ENCODE measurements at places on chromosomes 5 and 9.

GRCh38 chr5:177611446-177612214, 11.7 kb downstream of the B4GALT7 start:
- DNase-seq = no peak

GRCh38 chr5:64632251-64632650, 58.1 kb upstream of the SHISAL2B start:
- DNase-seq = no peak

DNA sequence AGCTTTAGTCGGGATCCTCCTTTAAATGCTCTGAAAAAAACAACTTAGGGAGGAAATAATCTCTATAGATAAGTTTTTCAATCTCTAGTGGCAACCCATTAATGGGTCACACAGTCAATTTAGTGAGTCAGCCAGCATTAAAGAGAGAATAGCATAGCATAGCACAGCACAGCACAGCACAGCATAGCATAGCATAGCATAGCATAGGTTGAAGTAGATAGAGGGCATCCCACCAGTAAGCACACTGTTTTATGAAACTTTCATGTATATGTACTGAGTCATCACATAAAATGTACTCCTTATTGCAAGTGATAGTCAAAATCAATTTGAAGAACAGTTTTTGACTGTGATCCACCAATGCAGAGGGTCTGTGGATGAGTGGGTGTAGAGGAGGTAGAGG, 522.9 kb downstream of the CCDC171 start:
- no peak for DNase-seq

GRCh38 chr9:37371565-37372464, 50.7 kb upstream of the GRHPR start:
- no peak for DNase-seq

DNA sequence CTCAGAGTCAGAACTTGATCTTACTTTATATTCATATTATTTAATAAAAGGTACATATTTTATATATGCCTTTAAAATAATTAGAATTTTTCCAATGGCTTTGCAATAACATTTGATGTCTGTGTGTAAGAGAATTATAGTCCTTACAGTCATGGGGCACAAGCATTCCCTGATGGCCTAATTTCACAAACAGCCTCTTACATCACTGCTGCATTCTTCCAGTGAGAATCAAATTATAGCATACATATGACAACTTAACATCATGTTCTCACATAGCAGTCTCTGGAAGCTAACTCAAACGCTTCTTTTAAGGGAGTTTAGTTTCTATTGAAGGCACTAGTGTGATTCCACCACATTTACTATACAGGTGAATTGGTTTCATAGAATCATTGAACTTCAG, 15.3 kb upstream of the PRUNE2 start:
- DNase-seq = no peak

DNA sequence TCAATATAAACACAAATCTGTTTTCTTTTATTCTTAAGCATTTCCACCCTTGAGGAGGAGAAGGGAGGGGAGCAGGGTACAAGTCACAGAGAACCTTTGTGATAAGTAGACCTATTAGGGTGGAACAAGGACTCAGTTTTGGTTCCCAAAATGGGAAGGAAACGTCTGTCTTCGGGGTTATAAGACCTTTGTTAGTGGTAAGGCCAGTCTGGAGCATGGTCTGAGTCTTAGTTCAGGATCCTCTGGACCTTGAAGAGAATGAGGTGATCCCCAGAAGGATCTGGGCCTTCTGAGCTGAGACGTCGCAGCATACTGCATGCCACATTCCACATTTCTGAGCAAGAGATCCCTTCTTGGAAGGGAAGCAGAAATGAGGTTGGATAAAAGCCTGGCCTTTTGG, 37.2 kb downstream of the FAXDC2 start:
- DNase-seq = no peak

DNA sequence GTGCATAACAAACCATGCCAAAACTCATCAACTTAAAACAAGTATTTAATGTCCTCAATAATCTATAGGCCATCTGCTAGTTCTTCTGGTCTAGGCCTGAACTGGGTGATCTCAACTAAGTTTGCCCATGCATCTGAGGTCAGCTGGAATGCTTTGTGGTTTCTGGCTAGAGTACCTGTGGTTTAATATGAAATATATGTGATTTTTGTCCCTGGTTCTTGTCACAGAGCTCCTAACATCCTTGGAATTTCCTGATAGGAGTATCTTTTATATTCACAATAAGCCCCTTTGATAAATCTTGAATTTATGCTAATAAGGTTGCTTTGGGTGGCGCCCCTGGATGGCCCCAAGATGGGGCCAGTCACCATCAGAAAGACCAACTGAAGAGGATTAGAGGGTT, 535.9 kb downstream of the DNAH5 start:
- DNase-seq = no peak

GRCh38 chr5:172776235-172776594, 5.2 kb upstream of the DUSP1 start:
- DNase-seq = no peak

DNA sequence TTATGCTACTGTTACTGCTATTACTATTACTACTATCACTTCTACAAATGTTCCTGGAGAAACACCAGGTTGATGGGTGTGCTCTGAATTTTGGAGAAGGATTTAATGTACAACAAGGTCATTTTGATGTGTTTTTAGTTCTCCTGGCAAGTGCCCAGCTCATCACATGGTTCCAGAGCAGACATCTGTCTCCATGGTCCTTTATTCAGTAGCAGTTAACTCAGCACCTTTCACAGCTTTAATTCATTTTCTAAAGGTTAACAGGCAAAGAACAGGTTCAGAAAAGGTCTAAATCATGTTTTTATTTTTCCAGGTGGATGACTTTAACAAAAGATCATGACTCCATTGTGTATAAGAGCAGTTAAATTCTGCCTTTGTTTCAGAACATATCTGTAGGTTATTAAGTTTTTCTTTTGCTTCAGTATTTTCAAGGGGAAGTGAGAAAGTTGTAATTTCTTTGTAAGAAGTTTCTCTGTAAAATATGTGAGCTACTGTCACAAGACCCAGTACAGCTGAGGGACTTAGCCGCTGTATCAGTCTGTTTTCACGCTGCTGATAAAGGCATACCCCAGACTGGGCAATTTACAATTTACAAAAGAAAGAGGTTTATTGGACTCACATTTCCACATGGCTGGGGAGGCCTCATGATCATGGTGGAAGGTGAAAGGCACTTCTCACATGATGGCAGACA, 41.9 kb downstream of the MTRR start:
- no peak for DNase-seq

- DNase-seq = no peak
These were observed 283.6 kb downstream of the NR3C1 start for GRCh38 chr5:143119881-143120341.

DNA sequence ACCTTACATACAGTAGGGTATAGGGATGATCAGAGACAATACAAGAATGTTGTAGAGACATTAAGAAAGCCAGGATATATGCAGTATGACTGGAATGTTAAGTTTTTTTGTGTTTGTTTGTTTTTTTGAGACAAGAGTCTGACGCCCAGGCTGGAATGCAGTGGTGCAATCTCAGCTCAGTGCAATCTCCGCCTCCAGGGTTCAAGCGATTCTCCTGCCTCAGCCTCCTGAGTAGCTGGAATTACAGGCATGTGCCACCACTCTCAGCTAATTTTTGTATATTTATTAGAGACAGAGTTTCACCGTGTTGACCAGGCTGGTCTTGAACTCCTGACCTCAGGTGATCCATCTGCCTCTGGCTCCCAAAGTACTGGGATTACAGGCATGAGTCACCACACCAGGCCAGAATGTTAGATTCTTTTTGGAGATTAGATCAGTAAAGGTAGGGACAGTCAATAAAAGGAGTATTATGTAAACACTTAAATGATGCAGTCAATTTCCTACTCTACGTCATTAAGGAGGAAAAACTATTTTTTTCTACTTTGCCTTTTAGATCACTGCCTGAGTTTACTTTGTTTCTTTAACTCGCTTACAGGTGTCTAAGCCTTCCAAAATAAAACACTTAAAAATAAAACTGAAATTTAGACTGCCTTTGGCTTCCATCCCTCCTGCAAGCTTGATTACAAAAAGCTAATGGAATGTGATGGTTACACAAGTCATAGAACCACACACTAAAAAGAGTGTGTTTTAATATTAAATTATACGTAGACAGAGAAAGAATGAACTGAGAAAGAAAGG, 6.8 kb upstream of the HNRNPA0 start:
- DNase-seq = no peak

DNA sequence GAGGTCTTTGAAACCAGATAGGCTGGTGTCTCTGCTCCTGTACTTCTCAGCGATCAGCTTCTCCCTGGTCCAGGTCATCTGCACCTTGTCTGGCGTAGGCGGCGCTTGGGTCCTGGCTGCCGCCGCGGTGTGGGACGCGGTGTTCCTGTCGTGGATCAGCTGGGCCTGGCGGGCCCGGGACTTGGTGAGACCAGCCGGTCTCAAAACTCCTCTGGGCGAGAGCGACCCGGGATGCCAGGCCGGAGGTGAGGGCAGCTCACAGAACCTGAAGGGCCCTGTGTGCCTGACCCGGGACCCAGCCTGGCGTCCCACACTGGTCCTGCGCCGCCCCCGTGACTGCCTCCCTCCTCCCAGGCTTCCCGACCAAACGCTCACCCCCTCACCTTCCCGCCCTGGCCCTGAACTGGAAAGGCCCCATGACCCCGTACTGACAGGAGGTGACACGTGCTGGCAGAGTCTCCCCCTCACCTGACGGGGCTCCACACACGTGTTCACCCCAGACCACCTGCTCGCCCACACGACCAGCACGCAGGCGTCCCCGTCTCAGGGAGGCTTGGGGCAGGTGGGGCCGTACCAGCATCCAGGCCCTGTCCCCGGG, 49.0 kb downstream of the NKD2 start:
- DNase-seq = no peak

- no peak for DNase-seq
These were observed 8.1 kb downstream of the SPRY4 start for GRCh38 chr5:142316681-142317080.

- DNase-seq = no peak
These were observed 158.1 kb upstream of the SHB start for GRCh38 chr9:38227061-38227540.

DNA sequence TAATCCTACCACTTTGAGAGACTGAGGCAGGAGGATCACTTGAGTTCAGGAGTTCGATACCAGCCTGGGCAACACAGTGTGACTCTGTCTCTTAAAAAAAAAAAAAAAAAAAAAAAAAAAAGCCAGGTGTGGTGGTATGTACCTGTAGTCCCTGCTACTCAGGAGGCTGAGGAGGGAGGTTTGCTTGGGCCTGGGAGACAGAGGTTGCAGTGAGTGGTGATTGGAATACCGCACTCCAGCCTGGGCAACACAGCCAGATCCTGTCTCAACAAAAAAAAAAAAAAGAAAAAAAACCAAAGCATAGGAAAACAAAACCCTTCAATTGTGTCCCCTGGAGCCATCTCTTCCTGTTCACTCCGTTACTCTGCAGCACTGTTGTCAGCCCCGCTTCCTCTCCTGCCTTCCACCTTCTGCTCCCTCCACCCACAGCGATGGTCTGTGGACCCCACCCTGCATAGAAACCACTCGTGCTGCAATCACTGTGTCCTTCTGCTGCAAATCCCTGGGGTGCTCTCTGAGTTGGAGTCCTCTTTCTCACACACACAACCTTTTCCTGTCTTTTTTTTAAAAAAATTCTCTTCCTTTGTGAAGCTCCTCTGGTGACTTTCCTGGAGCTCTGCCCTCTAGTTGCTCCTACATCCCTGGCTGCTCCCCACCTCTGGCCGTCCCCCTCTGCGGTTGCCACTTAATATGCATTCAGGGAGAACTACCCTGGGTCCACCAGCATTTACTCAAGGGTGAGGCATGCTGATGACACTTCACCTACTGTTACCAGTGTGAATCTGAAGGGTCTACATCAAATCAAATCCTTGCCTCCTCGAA, 22.2 kb downstream of the CCT5 start:
- DNase-seq = no peak
